ENCODE measurements at places on chromosomes 2 and 18. TPM values are rescaled to one million over a fixed set of nuclear protein-coding genes. Genes with fewer than 3 reads are reported as not detected.

DNA sequence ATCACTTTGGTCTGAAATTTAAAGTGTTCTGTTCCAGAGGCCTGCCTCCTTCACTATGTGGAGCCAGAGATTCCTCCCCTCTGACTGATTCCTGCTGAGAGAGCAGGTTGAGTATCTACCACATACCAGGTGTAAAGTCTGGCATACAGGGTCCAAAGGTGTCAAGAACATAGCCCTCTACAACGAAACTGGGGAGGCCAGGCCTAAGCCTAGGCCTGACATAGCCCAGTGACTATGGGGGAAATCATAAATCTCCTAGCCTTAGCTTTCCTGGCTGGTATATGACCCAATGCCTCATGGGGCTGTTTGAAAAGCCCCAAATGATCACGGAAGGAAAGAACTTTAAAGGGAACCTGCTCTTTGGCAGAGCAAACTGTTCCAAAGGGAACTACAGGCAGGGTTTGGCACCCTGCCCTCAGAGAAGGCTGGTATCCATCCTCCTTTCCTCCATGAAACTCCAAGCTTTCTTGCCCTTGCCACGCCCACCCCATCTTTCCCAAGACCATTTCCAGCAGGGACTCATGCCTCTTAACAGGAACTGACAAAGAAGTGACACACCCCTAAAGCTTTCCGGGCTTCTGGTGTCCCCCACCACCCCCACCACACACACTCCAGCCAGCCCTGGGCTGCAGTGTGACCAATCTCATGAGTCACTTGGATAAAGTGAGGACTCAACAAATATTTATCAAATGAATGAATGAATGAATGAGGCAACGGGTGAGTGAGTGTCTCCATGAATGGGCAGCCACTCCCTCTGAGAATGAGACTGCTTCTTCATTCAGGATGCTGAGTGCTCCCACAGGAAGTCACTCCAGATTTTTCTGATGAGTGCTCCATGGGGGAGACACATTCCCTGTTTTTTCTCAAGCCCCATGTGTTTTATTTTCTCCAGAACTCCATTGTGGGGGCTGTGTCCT lies 114.5 kb upstream of the STPG4 start:
- no peak for DNase-seq

The SLC66A2 gene
- total RNA-seq, result 56.6 TPM

DNA sequence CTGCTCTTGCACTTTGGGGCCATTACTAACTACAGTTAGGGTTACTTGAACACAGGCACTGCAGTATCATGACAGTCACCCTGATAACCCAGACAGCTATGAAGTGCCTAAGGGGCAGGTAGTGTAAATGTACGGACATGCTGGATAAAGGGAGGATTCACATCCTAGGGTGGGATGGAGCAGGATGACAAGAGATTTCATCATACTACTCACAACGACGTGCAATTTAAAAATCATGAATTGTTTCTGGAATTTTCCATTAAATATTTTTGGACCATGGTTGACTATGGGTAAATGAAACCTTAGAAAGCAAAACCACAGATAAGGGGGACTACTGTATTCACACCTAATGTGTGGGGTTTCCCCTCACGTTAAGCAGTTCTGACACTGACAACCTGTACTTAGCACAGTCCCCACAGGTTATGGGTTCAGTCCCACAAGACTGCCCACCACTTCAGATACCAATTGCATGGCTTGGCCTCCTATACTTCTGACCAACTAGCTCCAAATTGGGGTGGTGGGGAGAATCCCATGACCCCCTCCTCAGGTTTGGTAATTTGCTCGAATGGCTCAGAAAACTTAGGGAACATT lies 75.8 kb downstream of the NAT8 start:
- no peak for DNase-seq

The GPBAR1 gene
- 1.6 TPM for total RNA-seq

DNA sequence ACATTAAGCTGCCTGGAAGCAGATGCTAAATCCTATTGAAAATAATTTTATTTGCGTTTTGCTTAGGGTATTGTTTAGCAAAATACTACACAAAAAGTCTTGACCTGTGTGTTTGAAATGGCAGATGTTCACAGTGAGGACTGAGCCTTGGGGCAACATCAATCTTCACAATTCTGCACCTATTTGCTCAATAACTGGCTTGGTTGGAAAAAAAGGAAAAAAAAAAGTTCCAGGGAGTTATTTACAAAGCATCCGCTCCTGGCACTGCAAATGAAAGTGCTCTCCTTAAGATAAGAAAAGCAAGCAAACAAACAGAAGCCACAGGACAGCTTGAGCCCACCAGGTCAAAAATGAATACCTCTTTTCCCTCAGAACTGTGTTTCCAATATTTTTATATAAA lies 77.7 kb downstream of the MAP2 start:
- DNase-seq, result no peak

DNA sequence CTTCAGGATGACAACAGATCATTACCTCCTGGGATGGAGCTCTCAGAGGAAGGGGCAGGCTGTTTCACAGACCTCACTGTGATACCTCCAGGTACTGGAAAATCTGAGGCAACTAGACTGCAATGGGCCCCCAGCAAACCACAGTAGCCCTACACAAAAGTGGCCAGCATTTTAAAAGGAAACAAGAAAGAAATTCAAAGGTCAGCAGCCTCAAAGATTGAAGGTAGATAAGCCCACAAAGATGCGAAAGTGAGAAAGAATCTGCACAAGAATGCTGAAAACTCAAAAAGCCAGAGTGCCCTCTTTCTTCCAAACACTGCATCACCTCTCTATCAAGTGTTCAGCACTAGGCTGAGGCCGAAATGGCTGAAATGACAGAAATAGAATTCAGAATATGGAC lies 499.5 kb upstream of the CHAC2 start:
- no peak for DNase-seq

The SEMA4C gene
- 119 TPM for total RNA-seq

- no peak for DNase-seq
Measured at GRCh38 chr2:140797718-140798117, 1333.1 kb downstream of the LRP1B start.

- no peak for DNase-seq
Measured at GRCh38 chr2:158774681-158775080, 20.4 kb upstream of the DAPL1 start.

The ERFE gene
- total RNA-seq, result 12.2 TPM

The OTOS gene
- total RNA-seq, result not detected

DNA sequence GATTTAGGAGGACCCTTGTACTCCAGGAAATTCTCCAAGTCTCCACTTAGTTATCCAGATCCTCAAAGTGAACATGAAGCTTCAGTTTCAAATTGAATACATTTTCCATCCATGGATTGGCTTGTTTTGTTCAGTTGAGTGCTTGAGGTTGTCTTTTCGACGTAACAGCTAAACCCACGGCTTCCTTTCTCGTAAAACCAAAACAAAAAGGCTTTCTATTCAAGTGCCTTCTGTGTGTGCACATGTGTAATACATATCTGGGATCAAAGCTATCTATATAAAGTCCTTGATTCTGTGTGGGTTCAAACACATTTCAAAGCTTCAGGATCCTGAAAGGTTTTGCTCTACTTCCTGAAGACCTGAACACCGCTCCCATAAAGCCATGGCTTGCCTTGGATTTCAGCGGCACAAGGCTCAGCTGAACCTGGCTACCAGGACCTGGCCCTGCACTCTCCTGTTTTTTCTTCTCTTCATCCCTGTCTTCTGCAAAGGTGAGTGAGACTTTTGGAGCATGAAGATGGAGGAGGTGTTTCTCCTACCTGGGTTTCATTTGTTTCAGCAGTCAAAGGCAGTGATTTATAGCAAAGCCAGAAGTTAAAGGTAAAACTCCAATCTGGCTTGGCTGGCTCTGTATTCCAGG lies at the start of gene CTLA4:
Gene CTLA4, plus strand, starts transcription at position 211 of the 640 bp plus-strand sequence. Its CDS starts 172 bp downstream, at position 383.
- no peak for DNase-seq

The TDRD15 gene
- not detected for total RNA-seq

GRCh38 chr18:2625217-2625616 lies 30.3 kb upstream of the SMCHD1 start:
- DNase-seq, result no peak

The POTEC gene
- total RNA-seq, result not detected

DNA sequence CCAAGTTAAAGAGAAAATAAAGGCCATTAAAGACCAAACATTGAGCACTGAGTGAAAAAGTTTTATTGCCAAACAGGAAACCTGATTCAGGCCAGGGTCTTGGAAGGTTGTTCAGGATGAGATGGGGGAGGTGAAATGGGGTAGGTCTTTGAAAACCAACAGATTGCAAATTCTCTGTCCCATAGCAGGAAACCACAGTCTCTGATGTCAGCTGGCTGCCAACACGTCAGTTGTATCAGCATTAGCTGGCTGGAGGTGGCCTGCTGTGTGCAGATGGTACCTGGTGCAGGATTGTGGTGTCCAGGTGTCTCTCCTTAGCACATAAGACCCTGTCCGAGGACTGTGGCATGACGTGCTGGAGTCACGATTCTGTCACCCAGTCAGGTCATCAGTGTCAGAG lies 106.3 kb downstream of the MSH2 start:
- no peak for DNase-seq

GRCh38 chr2:198187841-198188240 lies 383.4 kb downstream of the PLCL1 start:
- DNase-seq, result no peak

DNA sequence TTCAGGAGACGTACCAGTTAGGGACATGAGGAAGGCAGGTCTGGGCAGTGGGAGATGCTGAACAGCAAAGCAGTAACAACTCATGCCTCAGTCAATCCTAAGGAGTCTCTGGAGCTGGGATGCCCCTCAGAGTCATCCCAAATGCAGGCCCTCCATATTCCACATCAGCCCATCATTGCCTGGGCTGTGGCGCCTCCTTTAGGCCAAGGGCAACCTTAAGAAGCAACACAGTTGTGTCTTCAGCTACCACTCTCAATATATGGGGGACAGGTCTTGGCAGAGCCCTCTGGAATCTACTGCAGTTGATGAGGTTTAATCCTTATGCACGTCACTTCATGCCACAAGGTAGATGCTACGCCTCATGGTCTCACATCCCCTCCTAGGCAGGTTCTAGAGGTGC lies 682.0 kb upstream of the RAB6C start:
- DNase-seq, result no peak

GRCh38 chr18:40576507-40577115 lies 1378.4 kb upstream of the PIK3C3 start:
- DNase-seq, result no peak
